Cerebellum (tissue), 4 donors: ENCODE measurements at places on chromosomes 13 and 19. TPM values are rescaled to one million over a fixed set of nuclear protein-coding genes. Genes with fewer than 3 reads are reported as not detected.

Gene ZNF100
- 15.0 TPM for total RNA-seq

Gene ZNF229
- 25.1 TPM for total RNA-seq

GRCh38 chr13:79075703-79076102 lies 330.4 kb downstream of the RBM26 start:
- DNase-seq, result no peak

Gene SIGLEC5
- 0.27 TPM for total RNA-seq

Gene C5AR1
- 0.54 TPM for total RNA-seq

GRCh38 chr13:31930490-31930889 lies 101.1 kb upstream of the FRY start:
- DNase-seq, result no peak

Gene FFAR1
- not detected for total RNA-seq

Gene WDR88
- total RNA-seq, result not detected

DNA sequence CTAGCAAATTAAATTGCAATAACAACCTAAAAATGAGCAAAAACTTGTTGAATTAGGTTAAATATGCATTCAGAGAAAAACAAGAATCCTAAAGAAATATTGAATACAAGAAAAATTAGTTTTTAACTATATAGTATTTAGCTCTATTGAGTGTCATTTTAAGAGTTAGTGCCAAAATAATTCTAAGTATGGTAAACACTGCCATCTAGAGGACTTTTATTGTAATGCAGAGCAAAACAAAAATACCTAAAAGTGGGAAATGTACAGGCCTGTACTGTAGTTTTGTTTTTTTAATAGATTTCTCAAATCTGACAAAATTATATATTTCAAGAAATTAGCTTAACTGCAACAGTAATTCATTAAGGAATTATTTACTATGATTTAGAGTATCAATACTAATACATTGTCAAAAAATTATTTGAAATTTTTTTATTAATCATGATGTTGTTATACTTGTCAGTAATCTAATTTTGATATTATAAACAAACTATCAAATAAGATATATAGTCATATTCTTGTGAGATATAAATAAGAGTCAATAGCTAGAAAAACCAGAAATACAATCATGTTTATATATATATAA lies 8.2 kb upstream of the PCDH9 start:
- DNase-seq, result no peak

Gene SBNO2
- total RNA-seq, result 6.5 TPM

Gene PEAK3
- total RNA-seq, result not detected

GRCh38 chr13:72541674-72542073 lies 185.8 kb downstream of the MZT1 start:
- no peak for DNase-seq

DNA sequence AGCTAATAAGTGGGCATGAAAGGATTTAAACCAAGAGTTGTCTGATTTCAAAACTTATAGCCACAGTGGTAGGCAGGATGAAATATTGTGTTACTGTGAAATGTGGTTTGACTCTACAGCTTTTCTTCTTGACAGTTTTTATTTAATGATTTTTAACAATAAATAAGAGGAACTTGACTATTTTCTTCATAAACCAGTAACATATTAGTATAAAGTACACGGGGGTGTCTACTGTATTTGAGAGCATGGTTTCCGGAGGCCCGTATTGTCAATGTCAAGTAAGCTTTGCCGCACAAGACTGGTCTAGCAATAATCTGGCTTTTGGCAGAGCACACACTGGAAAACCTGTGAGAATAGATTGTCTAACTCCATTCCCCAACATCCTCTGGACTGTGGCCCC lies 894.5 kb downstream of the PCDH9 start:
- DNase-seq, result no peak

DNA sequence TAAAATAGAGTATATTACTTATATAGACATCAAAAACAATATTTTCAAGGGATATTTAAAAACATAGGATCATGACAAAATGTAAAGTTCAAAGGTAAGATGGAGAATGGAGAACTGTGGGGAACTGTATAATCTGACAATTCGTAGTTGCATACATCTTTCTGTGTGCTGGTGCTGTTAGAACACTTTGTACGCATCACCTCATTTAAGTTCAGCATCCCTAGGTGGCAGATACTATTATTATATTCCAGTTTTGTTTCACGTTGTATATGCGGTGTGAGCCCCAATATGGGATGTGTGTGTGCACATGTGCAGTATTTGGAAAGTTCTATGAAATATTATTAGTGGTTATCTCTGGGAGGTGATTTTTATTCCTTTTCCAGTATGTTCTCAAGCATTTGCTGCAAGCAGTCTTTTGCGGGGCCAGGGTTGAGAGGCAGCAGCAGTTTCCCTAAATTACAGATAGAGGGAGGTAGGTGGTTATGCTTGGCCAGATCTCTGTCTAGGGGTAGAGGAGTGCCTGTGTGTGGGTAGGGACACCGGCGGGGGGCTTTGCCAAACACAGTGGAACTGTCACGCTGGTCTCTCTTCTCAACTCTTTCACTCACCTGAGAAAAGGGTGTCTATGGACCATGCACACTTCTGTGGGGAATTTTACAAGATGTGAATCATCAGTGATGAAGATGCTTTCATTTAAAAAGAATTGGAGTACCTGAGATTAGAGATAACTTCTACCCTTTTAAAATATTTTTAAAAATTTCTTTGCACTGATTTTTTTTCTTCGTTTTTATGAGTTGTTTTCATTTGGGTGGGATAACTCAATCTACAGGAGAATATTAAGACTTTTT lies 55.6 kb upstream of the ALOX5AP start:
- DNase-seq, result peak; percentile 63

Gene MARCHF2
- 30.1 TPM for total RNA-seq

Gene PIAS4
- 19.1 TPM for total RNA-seq

DNA sequence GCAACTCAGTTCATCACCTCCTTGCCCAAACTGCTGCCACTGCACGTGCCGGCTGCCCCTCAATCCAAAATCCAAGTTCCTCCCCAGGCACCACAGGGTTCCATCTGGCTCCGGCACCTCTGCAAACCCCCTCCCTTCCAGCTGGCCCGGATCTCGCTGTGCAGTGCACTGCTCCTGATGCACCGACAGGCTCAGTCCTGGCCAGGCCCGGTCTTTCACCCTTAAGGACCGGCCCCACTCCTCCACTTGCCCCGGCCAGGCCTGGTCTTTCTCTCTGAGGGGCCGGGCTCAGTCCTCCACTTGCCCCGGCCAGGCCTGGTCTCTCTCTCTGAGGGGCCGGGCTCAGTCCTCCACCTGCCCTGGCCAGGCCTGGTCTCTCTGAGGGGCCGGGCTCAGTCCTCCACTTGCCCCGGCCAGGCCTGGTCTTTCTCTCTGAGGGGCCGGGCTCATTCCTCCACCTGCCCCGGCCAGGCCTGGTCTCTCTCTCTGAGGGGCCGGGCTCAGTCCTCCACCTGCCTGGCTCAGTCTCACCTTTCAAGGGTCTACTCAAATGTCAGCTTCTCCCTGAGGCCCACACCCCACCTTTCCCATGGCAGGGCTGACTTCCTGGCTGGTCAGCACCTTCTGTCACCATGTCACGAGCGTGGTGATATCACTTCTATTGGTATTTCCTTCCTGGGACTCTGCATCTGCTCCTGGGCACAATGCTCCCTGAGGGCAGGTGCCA lies 6.9 kb downstream of the ZNF787 start:
- no peak for DNase-seq

Gene MEF2B
- 0.27 TPM for total RNA-seq

DNA sequence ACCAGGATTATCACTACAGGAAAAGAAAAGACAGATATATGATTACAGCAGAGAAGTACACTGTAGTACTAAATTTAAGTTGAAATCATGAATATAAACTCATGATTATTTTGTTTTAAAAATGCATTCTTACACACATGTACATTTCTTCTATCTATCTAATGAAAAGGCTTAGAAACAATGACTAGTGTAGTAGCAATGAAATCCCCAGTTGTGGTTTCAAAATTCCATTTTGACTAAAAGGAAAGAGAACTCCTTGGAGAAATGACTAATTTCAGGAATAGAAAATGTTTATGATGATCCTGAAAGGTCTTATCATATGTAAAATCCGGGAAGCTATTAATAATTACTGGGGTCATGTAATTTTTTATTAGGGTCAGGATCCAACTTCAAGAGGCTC lies 195.0 kb upstream of the STARD13 start:
- DNase-seq, result no peak

- no peak for DNase-seq
These were observed 2.5 kb downstream of the PNKP start for GRCh38 chr19:49864890-49865289.

GRCh38 chr13:111917901-111918300 lies 149.0 kb upstream of the SOX1 start:
- no peak for DNase-seq

Gene PSG7
- not detected for total RNA-seq

GRCh38 chr19:44684892-44685863 lies 13.8 kb upstream of the CEACAM16 start:
- no peak for DNase-seq

DNA sequence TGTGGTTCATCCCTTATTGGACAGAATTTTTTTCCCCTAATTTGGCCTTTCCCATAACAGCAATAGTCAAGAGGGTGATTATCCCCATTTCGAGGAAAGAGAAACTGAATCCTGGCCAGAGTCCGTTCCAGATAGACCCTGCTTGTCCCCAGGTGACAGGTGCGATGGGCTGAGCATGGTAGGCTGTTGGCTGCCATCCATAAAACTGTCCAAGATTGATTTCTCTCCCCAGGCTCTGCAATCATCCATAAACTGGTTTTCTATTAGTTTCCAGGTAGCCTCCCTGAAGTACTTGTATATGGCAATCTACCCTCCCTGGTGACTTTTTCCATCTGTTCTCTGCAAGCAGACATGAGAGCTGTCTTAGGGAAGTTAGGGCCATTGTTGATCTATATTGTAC lies 25.4 kb downstream of the SERP2 start:
- DNase-seq, result no peak
